ENCODE measurements at places on chromosomes 7 and 10.

- DNase-seq = peak; percentile 47
Observed at GRCh38 chr7:107660381-107661080, at the start of gene SLC26A4. SLC26A4 (plus strand) TSS chr7:107660828; CDS start chr7:107661642, 814 bp downstream.

DNA sequence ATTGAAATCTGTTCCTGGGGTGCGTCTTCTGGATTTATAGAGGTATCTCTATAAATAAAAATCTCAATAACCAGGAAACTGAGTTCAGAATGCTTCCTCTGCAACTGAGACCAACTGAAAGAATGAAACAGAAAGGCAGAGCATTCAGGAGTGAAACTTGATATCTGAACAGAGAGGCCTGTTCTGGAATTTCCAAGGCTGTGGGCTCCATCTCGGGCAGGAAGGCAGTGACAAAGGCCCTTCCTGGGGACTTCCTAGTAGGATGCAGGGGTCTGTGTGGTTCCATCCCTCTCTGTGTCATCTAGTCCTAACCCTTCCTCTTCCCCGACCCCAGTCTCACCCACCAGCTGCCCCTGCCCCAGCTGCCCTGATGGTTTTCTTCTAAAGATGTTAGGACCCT, 52.0 kb downstream of the JCAD start:
- no peak for DNase-seq

DNA sequence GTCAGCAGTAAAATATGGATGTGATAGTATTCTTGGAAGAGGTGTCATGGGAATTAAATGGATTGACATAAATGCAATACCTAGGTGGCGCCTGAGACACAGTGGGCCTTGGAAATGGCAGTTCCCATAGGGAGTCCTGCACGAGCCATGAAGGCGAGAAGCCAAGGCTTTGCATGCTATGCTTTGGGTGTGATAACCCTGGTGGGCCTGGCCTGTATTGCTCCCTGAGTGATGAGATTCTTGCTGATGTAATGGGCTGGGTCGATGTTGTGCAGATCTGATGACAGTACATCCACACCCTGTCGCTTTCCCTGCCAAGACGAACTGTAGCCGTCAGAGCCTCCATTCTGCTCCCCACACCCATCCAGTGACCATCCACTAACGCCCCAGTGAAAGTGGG, 46.4 kb downstream of the CREB5 start:
- DNase-seq = no peak

GRCh38 chr7:2721842-2722241, 33.8 kb downstream of the AMZ1 start:
- no peak for DNase-seq

DNA sequence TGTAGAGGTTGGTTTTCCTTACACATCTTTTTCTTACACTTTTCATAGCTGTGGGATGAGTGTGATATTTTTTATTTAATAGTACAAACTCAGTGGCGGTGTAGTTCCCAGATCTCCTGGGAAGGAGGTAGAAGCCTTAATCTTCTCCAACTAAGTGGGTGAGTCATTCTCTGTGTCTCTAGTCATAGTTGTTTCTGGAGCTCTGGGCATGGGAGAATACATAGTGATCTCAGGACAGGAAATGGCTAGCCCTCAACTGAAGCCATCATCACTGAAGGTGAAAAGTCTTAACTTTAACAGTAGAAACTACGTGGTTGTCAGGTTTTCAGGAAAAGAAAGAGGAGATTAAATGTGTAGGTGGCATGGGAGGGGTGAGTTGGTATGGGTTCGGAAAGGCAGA, 319.4 kb upstream of the FZD8 start:
- DNase-seq = no peak

DNA sequence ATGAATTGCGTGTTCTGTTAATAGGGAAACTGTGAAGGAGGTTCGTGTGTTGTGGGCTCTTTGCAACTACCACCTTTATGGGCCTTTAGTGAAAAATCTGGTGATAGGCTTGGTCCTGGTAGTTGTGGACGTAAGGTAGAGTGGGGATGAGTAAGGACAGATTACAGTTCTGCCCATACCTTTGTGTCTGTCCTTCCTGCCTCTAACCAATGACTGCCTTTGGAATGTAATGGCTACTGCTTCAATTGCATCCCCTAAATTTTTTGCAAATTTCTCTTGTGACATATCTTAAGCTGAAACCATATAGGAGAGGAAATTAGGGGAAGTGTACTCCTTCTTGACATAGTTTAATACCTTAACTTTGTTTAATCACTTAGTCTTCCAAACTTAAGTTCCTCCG, 82.3 kb downstream of the ADK start:
- no peak for DNase-seq

DNA sequence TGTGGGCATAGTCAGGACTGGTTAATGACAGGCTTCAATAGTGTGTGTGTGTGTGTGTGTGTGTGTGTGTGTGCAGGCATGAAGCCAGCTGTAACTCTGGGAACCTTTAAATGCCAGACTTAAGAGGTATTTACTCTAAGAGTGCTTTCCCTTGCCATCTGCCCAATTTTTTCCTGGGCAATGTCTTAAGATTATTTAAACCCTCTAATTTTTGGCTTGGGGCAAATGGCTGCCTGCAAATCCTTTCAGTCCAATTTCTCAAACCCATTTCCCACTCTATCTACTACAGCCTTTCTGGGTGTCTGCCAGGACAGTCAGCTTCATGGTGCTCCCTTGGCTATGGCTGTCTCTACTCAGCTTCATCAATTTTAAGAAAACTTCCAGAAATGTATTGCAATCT, 62.6 kb upstream of the C1GALT1 start:
- no peak for DNase-seq

GRCh38 chr10:43569681-43570080, 4.7 kb downstream of the ZNF239 start:
- no peak for DNase-seq

DNA sequence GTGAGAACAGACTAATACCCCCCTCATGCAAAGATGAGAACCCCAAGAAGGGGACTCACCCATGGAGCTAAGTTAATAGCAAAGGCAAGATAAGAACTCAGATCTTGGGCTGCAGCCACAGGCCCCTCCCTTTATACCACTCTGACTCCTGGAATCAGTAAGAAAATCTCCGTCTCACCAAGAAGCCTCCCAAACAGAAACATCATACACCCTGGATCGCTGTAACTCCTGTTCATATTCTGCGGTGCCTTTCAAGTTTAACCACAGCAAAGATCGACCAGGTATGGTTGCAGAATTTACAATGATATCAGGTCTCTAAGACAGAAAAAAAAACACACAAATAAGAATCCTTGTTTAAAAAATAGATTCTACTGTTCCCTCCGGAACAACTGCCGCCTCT, 47.1 kb downstream of the SFMBT2 start:
- DNase-seq = no peak

- DNase-seq = no peak
Observed at GRCh38 chr7:116441534-116441933, 58.0 kb upstream of the CAV2 start.

GRCh38 chr10:57162231-57162630, 801.2 kb upstream of the ZWINT start:
- DNase-seq = no peak

DNA sequence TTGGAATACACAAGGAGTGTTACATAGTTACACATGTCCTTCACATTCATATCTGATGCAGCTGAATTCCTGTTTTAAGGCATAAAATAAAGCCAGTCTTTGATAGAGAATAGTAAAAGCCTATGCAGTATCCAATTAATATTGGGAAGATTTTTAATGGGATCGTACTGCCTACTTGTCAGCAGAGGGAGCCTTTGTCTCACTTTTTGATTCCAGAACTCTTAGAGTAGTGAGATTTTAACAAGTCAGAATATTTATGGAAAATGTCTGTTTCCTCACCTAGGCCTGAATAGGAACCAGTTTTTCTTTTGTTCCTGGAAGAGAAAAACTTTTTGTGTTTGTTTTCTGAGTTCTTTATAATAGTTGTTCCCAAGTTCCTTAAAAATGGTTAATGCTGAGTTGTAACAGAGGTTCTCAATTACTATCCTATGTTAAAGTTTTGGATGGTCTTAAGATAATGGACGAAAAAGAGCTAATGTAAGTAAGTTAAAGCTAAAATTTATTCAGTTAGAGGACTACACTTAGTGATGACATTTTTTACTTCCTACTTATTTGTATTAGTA, 114.0 kb downstream of the BBS9 start:
- no peak for DNase-seq

DNA sequence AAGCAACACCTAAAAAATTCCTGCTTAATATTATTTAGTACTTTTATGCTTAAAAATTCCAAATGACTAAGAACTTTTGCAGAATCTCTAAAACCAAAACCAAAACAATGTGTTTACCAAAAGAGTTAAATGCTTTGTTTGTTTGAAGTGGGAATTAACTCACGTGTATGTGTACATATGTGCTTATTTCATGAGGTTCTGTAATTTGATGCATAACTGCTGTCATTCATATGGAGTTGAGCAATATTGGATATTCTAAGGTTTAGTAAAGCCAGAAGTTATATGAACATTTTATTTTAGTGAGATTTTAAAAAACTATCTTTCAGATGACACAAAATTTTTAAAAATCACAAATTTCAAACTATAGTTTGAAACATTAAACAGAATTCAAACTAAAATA, 157.1 kb downstream of the PIP4K2A start:
- DNase-seq = no peak

DNA sequence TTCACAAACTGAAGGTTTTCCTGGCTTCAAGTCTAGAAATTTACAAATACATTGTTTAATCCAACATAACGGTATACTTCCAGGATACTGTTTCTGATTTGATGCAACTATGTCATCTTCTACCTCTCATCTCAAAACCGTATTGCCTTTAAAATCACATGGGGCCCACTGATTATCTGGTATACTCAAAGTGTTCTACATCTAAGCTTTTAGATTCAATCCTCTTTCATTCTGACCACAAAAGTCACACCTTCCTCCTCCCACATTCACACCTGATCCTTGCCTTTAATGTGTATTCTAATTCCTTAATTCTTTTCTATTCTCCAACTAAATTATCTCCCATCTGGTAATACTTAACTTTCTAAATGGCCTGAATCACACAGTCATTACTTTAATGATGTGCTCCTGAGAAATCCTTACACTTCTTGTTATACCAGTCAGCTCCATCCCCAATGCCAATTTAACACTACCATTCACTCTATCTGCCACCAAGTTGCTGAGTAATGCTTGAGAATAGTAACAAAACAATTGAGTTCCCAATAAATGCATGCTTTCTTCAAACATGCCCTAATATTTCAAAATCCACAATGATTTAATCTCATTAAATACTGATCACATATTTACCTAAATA, 13.0 kb downstream of the ATAD1 start:
- DNase-seq = no peak

DNA sequence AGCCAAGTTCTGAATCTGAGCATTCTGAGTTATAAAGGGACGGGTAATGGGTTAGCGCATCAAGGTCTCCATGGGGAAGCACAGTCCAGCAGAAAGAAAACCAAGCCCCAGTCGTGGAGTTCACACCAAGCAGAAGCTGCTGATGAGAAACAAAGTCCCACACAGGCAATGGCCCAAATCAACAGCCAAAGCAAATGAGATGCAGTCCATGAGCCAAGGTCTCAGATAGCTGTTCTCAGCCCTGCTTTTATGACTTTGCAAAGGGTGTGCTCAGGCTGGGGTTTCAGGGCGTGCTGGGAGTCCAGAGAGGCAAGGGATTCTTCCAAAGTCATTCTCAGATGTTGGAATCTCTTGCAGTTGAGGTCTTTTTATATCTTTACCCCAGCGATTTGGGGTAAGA, 32.0 kb downstream of the THNSL1 start:
- DNase-seq = no peak

Data from stimulated activated CD4-positive, alpha-beta T cell treated with anti-CD3 and anti-CD28 coated beads, Interleukin-1b, Interleukin-23, amount 100 ng/mL, for 24 hours (primary cell).